Ureter (tissue), 1 donor: ENCODE measurements at places on chromosomes 5 and 9.

DNA sequence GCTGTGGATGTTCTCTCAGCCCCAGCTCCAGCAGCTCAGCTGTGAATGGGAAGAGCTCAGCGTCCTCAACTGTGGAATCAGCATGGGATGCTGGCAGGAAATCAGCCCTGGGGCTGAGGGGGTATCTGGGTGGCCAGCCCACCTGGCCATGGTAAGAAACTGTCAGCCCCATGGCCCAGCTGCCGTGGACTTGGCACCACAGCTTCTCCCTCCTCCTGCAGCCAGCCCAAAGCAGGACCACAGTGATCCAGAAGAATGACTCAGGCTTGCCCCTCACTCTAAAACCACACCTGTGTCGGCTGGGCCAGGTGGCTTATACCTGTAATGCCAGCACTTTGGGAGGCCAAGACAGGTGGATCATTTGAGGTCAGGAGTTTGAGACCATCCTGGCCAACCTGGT, 48.0 kb downstream of the SAR1B start:
- DNase-seq, result no peak

GRCh38 chr9:694403-695154, 146.9 kb upstream of the DMRT1 start:
- no peak for DNase-seq

GRCh38 chr5:2753452-2754420, 2.3 kb upstream of the IRX2 start:
- DNase-seq, result no peak

DNA sequence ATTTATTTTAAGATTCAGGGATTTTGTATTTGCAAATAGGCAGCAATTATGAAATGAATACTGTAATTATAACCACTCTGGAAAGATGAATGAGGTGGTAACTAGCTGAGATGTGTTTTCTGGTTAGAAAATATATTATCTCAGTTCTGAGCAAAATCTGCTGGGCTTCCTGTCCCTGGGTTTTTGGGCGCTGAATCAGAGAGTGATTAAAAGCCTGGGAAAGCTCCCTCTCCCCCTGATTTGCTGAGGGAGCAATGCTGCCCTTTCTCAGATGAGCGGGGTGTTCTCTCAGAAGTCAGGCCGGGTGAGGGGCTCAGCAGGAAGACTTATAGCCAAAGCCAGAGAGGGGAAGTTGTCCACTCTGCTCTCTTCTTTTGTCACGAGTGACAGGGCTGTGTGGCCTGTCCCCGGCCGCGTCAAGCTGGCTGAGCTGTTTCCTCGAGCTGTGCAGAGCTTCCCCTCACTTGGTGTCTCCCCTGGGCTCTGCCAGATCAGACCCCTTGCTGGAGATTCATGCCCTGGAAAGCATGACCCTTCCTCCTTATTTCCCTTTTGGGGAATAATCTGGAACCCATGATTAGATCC, 39.8 kb upstream of the PITX1 start:
- no peak for DNase-seq

- no peak for DNase-seq
These were observed 450.0 kb downstream of the CCDC171 start for GRCh38 chr9:16002816-16003215.

GRCh38 chr5:62432621-62433064, 20.1 kb downstream of the IPO11 start:
- no peak for DNase-seq

GRCh38 chr9:107587191-107587963, 97.8 kb upstream of the KLF4 start:
- peak; percentile 44 for DNase-seq

DNA sequence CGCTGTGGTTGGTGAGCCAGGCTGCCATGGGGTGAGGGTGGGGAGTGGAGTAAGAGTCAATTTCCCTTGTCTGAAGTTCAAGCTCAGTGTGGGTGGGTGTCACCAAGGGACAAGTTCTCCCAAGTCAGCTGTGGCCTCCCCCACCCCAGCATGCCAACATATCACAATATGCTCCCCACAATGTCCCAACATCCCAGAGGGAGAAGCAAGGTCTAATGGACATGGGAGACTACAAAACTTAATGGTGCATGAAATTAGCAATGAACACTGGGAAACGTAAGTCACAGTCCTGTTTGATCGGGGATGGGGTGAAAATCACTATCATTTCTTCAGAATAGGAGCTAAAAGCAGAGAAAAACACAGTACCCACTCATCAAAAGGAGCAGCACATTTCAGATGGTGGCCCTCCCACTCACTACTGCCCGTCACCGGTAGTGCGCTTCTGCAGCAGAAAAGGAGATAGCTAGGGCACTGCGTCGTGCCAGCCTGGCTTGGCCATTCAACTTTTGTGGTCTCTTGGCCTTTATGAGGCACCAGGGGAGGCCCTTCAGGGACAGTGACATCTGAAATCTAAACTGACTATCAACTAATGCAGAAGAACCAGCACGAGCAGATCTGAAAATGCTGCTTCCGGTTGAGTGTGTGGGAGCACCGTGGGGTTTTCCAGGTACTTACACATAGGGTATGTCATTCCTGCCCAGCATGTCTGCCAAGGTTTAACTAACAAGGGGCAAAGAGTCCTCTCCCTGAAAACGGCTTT, 20.5 kb upstream of the NDFIP1 start:
- no peak for DNase-seq

DNA sequence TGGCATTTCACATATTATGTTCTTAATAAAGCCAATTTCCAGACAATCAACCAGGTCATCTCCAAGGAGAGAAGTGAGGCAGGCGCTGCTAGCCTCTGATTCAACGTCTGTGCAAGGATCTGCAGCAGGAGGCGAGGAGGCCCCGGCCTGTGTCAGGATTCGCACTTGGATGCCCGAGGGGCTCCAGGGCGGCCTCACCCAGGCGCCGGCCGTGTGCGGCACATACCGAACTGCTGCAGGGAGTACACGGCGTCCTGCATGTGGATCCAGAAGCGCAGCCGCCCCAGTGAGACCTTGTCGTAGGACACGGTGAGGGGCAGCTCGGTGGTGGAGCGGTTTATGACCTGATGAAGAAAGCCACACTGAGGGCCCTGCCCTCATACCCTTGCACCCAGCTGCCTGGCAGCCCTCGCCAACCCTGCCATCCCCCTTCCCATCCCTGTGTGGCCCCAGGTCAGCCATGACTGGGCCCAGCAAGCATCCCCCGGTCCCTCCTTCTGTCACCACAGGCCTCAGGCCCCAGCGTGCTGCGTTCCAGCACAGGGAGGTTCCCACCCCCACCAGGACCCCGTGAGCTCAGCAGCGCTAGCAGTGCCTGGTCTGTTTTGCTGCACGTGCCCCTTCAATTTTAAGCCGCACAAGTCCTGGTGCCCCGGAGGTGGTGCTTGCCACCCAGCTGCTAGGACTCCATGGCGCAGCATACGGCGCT, 9.9 kb downstream of the CLPTM1L start:
- no peak for DNase-seq

- no peak for DNase-seq
These were observed 128.6 kb downstream of the KCNIP1 start for GRCh38 chr5:170632266-170632984.

DNA sequence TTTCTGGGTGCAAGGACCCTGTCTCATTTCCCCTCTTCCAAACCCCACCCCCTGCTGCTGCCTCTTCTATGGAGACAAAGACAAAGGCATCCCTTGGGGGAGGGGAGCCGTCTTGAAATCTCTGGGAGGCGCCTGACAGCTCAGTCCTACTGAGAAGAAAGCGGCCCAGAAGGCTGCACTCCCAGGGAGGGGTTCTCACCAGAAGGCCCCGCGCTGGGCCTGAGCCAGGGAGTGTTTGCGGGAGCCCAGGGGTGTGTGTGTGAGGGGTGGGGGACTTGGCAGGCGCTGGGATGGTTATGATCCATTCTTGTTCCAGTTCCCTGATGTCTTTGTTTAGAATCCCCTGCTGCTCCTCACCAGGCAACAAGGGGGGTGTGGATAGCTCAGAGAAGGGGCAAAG, 45.7 kb upstream of the ALDH1B1 start:
- DNase-seq, result peak; percentile 34

GRCh38 chr9:114869845-114870244, 60.5 kb downstream of the TNFSF8 start:
- DNase-seq, result no peak

DNA sequence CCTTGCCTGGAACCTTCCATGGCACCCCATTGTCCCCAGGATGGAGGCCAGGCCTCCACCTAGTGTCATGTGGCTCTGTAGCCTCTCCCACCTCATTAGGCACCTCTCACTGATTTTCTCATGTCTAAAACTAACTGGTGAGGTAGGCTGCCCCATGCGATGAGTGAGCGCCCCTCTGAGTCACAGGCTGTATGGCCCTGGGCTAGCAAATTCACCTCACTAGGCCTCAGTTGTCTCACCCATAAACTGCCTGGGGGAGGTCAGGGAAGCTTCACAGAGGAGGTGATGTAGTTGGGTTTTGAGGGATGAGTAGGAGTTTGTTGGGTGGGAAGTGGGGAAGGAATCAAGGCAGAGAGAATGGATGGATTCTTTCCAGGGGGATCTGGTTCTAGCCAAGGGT, 8.8 kb downstream of the RXRA start:
- no peak for DNase-seq

GRCh38 chr9:10704720-10705119, 91.9 kb upstream of the PTPRD start:
- no peak for DNase-seq

DNA sequence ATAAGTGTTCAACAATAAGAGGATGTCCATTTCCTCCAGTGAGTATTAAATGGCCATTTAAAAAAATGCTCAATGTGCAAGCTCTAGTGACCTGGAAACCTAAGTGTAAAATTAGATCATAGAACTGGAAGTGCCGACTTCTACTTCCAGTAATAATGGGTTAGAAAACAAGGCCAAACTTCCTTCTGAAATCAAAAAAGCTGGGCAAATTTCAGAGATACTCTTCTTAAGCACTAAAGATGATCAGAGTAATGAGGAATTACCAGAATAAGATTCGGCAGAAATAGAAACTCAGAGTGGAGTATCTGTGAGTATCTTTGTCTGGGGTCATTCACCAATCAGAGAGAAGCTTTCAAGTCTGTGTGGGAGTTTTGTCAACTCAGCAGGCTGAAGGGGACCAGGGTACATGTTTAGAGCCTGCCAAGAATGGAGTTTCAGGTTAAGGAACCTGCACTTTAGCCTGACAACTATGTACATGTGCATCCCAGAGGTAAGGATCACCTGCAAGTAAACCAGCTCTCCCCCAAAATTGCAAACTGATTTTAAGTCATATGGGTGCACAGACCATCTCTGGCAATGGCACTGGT, 17.1 kb downstream of the FCN2 start:
- DNase-seq, result no peak

- DNase-seq, result no peak
These were observed 124.1 kb upstream of the ADRA1B start for GRCh38 chr5:159792180-159792579.

GRCh38 chr5:74376187-74376586, 264.3 kb downstream of the ENC1 start:
- DNase-seq, result no peak

- DNase-seq, result peak; percentile 83
These were observed 5.5 kb downstream of the NSMF start for GRCh38 chr9:137453643-137454081.
